Myocyte (in vitro differentiated cells): ENCODE measurements at places on chromosomes 5 and 9. TPM values are rescaled to one million over a fixed set of nuclear protein-coding genes. Genes with fewer than 3 reads are reported as not detected.

The PFN3 gene
- total RNA-seq = not detected in 2 replicates

GRCh38 chr5:98258939-98259338, 514.5 kb upstream of the RGMB start:
- no peak for DNase-seq

GRCh38 chr9:133163504-133164172, at the start of gene GBGT1:
TSS of gene GBGT1 (minus strand) at chr9:133163914. CDS start at chr9:133162412, 1,502 bp downstream.
- peak; percentile 25 for DNase-seq

- DNase-seq = no peak
These were observed 745.0 kb downstream of the PRELID2 start for GRCh38 chr5:145090115-145090514.

- no peak for DNase-seq
These were observed 110.1 kb downstream of the CARTPT start for GRCh38 chr5:71829206-71829605.

- no peak for DNase-seq
These were observed 19.3 kb downstream of the SLC1A1 start for GRCh38 chr9:4509590-4509984.

The FGF10 gene
- 0.57 and 1.6 TPM in 2 replicates for total RNA-seq

DNA sequence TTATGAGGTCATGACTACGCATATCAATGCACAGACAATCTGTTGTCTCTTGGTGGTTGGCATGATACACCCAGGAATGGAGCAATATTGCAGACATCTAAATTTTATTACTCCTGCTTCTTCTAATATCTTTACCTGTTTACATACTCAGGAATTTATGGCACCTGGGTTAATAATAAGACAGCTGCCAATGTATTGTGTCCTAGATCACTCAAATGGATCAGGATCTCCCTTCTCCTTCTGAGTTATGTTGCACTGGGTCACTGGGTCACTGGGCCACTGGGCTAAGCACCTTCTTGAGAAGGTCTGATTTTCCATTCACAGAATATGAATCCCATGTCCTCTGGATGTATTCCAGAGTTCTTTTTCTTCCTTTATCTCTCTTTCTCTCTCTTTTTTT, 41.8 kb downstream of the CCL28 start:
- DNase-seq = no peak

- no peak for DNase-seq
These were observed 11.3 kb upstream of the SVEP1 start for GRCh38 chr9:110590816-110591215.

- peak; percentile 14 for DNase-seq
These were observed 6.1 kb upstream of the AP3B1 start for GRCh38 chr5:78300464-78301045.

- DNase-seq = no peak
These were observed 8.3 kb downstream of the DCTN4 start for GRCh38 chr5:150750469-150750868.

- DNase-seq = peak; percentile 19
These were observed 134.3 kb downstream of the PPP2R2B start for GRCh38 chr5:146744068-146744745.

DNA sequence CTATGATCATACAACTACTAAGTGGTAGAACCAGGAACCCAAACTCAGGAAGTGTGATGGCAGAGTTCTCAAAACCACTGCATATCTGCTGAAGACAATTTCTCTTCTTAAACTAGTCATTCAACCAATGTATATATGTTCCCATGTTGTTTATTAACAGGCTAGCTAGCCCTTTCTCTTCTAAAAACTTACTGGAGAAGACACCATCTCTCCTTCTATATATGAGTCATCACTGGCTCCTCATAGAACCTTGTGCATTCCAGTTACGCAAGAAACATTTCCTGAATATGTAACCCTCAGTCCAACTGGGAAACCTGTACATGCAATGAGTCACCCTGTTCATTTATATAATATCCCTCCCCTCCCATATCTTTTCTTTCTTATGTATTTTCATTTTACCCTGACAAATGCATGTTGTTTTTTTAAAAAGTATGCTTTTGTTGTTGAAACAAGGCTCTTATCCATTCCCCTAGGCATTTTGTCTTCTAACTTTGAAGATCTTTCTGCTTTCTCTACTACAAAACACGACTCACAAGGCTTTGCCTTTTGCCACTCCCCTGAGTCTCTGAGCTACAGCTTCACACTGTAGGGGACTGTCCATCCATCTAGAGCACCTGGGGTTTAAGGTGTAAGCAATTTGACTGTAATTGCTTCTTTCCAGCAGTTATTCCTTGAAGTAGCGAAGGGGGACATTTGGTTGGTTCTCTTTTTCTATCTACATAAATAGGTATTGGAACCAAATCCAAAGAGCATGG, 119.5 kb downstream of the ANXA1 start:
- peak; percentile 2 for DNase-seq

- DNase-seq = no peak
These were observed 56.1 kb downstream of the TSTD2 start for GRCh38 chr9:97577051-97577450.

The ANKRD34B gene
- total RNA-seq = not detected in 2 replicates

DNA sequence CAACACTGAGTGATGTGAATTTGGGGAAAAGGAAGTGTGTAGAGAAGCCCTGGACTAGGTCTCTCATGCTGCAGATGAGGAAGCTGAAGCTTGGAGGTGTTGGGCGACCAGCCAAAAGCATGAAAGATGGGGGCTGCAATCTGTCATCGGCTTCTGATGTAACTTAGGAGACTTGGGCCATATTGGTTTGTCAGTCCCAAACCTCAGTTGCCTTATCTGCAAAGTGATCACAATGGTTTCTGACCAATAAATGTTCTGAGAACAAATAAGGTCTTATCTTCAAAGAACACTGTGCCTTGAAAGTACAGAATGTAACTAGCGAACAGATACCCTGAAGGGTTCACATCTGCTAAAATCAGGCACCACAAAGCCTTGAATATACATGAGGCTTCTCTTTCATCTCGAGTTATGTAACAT, 198.4 kb upstream of the NR3C1 start:
- no peak for DNase-seq

The PDE6A gene
- 0.35 and 0.47 TPM in 2 replicates for total RNA-seq
